HepG2 (cell line): ENCODE measurements at places on chromosomes 6 and 20.

- DNase-seq, result peak; percentile 44
Observed at GRCh38 chr6:103122766-103123601, 1729.5 kb downstream of the GRIK2 start.

- DNase-seq, result no peak
Observed at GRCh38 chr20:36445847-36446246, 95.5 kb upstream of the MYL9 start.

- DNase-seq, result peak; percentile 88
Observed at GRCh38 chr6:28252009-28252975, at the start of gene ZKSCAN4. ZKSCAN4 (minus strand) TSS chr6:28252269; CDS start chr6:28251980, 289 bp downstream.

DNA sequence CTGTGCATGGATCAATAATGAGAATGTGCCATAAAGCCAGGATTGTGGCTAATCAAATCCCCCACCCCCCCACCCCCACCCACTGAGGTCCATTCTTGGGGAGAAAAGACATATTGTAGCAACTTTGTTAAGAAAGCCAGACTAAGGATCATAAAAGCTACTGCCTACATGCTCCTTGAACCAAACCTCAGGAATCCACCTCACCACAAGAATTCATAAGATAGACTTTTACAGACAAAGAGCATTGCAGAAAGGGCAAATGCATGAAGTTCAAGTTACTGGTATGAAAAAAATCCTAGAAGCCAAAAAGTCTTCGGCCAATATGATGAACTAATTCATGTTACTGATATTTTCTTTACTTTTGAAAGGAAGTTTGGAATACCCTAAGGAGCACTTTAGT lies 187.9 kb upstream of the ARID1B start:
- no peak for DNase-seq

DNA sequence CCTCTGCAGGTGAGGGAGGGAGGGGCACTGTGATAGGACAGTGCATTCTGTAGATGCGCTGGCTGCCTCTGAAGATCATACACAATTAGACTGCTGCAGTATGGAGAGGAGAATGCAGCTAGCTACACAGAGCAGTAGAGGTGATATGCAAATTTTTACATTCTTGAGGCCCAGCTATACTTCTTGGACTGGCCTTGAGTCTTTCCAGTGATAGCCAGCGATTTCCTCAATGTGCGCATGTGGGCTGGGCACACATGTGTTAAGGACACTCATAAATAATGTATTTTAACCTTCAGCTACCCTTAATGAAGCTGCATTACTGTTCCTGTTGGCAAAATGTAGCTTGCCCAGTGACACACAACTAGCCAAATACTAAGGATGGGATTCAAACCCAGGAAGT lies 19.0 kb downstream of the TTPAL start:
- no peak for DNase-seq

- DNase-seq, result no peak
Observed at GRCh38 chr20:38181207-38181801, 16.2 kb upstream of the TGM2 start.

GRCh38 chr20:46945465-46945864 lies 50.8 kb downstream of the EYA2 start:
- no peak for DNase-seq

DNA sequence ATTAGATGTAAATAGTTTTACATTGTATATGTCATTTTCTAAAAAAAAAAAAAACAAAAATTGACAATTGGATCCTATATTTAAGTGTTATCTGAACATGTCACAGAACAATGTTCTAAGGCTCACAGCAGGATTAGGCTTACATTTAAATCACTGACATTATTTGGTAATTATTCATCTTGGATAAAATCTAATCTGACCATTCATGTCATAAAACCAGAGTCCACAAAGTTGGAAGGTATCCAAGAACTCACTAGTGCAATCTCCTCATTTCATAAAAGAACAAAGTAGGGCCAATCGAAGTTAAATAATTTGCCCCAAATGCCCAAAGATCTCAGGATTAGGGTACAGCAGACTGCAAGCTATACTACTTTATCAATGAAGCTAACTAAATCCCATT lies 73.0 kb downstream of the PDSS2 start:
- no peak for DNase-seq

DNA sequence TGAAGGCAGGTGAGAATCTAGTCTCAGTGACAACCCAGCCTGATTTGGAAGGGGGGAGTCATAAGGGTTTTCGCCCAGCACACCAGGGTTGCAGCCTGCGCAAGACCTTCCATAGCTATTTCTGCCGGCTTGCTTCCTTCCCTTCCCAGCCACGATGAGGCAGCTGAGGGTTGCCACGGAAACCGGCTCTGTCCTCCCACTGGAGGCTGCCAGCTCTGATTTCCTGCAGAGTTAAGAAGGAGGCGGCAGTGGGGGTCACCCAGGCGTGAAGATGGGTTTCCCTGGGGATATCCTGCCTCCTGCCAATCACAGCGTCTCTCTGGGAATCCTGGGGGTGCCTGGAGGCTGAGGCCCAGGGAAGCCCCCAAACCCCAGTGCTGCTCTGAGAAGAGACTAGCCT lies 23.1 kb upstream of the KCNB1 start:
- no peak for DNase-seq

GRCh38 chr6:72890671-72891070 lies 268.8 kb downstream of the KCNQ5 start:
- DNase-seq, result no peak

GRCh38 chr6:2911171-2911570 lies 8.1 kb upstream of the SERPINB9 start:
- no peak for DNase-seq

DNA sequence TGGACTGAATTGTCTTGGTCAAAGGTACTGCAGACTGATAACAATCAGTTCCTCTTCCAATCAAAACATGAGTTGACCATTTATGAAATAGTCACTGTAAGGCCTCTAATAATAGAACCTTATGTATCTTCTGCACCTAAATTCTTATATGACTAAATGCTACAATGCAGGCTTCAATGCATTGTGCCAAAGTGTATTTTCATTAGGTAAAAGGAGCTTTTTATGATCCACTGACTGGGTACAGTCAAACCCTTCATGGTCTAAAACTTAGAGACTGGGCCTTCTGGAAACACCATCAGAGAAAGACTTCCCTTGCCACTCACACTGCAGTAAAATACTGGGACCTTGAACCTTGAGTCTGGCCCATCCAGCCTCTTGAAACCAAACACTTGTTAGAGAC lies 16.3 kb downstream of the LGSN start:
- no peak for DNase-seq

DNA sequence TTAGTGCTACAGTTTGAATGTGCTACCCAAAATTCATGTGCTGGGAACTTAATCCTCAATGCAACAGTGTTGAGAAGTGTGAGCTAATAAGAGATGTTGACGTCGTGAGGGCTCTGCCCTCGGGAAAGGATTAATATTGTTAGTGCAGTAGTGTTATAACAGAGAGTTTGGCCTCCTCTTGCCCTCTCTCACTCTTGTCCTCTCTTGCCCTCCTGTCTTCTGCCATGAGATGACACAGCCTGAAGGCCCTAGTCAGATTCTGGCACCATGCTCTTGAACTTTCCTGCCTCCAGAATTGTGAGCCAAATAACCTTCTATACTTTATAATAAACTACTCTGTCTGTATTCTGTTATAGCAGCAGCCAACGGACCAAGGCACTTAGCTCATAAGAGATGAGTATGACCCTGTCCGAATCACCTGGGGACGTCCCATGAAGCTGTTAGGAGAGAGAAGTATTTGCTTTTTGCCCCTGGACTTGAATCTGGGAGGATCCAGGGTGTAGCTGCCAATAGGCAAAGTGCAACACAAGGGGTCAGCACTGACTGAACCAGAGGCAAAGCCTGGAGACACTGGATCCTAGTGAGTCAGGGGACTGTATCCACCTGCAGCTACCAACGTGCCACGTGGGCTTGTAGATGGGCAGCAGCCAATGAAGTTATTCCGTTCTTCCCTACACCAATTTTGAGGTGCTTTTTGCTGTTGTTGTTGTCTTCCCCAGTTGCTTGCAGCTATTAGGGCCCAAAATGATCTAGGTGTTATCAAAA lies 233.7 kb downstream of the THBS2 start:
- peak; percentile 28 for DNase-seq

GRCh38 chr20:51139891-51140290 lies 117.0 kb upstream of the KCNG1 start:
- DNase-seq, result no peak

GRCh38 chr6:2213086-2213485 lies 32.3 kb downstream of the GMDS start:
- no peak for DNase-seq

- DNase-seq, result no peak
Observed at GRCh38 chr20:57618764-57619050, 1.5 kb downstream of the ZBP1 start.
